SK-N-SH treated with all-trans-retinoic acid at 6 μM for 48 hours (cell line): ENCODE measurements at places on chromosomes 7 and 10.

DNA sequence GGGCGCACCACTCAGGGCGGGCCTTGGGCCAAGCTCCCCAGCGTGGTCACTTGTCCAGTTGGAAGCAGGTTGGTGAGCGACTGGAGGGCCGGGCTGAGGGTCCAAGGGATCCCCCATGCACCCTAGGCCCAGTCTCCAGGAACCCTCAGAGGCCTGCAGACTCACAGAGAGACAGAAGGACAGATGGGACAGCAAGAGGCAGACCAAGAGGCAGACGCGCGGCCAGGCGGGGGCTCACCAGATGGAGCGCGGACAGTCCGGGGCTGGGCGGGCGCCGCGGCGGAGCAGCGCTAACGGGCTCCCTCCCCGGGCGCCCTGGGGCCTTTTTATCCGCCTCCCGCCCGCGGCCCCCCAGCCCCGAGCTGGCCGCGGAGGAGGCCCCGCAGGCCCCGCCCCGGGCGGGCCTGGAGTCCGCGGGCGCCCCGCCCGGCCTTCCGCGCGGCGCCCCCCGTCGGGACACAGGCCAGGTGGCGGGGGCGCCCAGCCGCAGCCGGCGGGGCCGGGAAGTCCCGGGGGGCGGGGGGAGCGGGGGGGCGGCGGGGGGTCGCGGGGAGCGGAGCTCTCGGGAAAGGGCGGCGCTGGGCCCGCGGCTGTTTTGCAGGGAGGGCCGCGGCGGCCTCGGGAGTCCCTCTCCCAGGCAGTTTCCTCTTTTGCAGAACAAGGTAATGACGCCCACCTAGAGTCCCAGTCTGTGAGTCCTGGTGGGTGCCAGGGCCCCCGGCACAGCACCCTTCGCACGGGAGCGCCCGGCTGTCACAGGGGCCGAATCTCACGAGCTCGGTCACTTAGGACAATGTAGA is at the start of gene LOXL4:
Gene LOXL4, minus strand, starts transcription at position 301 of the 800 bp plus-strand sequence. CDS start 5,175 bp downstream, outside the sequence.
- ATAC-seq: peak; percentile 28

DNA sequence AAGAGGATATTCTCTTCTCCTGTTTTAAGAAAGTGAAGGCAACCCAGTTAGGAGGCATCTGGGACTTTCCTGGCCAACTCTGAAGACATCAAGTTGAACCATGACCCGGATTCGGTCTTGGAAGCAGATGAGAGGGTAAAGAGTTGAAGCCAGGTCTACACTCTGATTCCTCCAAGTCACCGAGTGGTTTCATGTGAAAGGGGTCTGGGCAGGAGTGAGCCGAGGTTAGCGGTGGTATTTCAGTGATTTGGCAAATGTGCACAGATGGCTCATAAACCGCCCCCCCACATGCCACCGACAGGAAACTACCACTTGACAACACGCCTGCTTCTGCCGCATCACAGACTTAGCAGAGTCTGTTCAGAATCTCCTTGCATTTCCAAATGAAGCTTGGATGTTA is 11.4 kb upstream of the REPIN1 start:
- no peak for ATAC-seq

DNA sequence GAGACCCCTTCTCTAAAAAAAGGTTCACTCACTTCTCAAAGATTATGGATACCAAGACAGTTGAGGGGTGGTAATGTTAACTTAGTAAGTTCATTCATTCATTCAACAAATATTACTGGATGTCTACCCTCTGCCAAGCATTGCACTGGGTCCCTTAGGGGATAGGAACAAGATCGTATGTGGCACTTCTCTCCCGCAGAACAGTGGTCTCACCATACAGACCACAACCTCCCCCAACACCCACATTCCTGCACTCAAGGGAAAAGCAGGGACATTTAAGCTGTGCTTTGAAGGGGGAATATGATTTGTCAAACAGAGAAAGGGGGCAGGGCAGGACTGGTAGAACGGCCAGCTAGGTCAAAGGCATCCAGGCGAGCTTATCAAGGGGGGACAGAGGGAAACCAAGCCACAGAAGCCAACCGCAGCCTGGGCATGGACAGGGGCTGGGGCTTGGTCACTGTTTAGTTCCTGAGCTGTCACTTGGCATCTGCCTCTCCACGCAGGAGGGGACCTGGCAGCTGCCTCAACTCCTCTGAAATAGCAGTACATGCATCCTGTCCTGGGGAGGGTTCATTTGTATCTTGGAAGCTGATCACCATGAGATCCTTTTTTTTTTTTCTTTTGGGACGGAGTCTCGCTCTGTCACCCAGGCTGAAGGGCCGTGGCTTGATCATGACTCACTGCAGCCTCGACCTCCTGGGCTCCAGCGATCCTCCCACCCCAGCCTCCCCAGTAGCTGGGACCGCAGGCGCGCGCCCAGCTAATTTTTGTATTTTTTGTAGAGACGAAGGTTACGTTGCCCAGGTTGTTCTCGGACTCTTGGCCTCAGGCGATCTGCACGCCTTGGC is 949 bp upstream of the CLIP2 start:
- no peak for ATAC-seq

- no peak for ATAC-seq
Measured at GRCh38 chr10:26527018-26527417, 88.9 kb downstream of the APBB1IP start.

DNA sequence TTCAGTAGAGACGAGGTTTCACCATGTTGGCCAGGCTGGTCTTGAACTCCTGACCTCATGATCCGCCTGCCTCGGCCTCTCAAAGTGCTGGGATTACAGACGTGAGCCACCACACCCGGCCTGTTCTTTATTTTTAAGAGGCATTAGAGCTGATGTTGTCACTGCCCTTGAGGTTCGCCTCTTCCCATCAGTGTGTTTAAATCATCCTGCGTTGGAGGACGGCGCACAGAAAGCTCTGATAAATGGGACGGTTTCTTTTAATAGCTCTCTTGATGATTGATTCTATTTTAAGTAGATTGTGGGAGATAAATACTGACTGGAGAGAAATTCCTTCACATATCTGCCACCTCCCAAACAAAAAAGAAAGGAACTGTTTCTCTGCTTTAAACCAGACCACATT is 29.0 kb downstream of the UPP1 start:
- no peak for ATAC-seq

- no peak for ATAC-seq
Measured at GRCh38 chr7:96400518-96400917, 78.6 kb upstream of the SLC25A13 start.

- no peak for ATAC-seq
Measured at GRCh38 chr10:112335868-112336265, 38.0 kb upstream of the ACSL5 start.

- ATAC-seq: no peak
Measured at GRCh38 chr7:158911145-158911544, 54.8 kb downstream of the DYNC2I1 start.

DNA sequence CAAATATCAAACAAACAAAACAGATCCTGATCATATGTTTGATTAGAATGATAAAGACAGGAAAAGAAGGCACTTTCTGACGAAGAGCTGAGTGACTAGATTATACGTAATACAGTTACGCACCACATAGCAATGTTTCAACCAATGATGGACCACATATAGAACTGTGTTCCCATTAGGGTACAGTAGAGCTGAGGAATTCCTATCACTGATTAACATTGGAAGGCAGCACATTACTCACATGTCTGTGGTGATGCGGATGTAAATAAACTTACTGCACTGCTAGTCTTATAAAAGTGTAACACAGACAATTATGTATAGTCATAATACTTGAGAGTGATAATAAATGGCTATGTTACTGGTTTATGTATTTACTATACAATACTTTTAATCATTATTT is 98.3 kb downstream of the PTN start:
- no peak for ATAC-seq

DNA sequence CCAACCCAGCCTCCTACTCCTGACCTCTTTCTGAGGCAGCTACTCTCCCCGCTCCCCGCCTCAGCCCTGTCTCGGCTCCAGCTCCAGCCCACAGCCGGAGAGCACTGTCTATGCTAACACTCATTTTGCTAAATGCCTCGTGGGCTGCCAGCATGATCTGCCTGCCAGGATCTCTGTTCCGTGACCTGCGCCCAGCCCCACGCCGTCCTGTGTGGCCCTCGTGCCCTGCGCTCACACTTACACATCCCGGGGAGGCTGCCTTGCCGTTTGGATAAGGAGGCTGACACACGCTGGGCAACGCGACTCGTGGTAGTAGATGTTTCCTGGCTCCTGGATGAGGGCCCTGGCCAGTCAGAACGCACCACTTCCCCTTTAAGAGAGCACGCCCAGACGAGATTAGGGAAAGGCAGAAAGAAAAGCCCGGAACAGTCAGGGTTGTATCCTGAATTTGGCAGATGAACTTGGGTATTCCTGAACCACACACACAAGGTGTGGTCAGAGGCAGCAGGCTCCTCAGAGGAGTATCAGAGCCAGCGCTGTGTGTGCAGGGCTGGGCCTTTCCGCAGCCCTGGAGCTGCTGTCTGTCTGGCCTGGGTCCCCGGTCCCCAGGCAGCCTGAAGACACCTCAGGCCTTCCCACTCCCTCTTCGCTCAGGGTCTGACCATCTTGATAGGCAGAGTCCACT is 97.7 kb upstream of the EFCAB10 start:
- no peak for ATAC-seq

DNA sequence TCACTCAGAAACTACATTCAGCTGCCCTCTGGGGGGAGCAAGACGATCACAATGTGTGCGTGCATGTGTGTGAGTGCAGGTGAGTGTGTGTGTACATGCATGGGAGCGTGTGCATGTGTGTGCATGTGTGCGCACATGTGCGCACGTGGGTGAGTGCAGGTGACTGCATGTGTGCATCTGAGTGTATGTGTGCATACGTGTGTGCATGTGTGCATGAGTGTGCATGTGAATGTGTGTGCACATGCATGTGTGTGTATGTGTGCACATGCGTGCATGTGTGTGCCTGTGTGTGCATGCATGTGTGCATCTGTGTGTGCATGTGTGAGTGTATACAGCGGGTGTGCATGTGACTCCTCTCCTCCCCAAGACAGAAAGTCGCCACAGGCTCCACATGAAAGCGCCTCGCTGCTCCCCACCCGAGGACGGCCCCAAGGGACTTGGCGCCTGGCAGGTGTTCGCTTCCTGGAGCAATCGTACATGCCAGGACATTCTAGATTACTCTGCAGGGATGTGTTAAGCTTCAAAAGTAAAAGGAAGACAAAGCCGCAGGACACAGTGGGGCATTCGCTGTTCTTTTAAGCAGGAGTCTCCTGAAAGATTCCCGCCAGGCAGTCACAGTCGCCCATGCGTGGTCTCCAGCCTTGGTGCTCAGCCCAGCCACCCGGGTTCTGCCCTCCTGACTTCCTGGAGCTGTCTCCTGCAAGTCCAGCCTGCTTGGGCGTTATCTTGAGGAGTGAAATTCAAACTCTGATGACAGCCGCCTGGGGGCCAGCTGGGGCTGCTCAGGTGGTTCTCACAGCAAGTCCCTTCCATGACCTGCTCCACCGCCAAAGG is 42.0 kb upstream of the ADGRA1 start:
- ATAC-seq: no peak

GRCh38 chr7:9505516-9505915 is 1072.1 kb downstream of the NXPH1 start:
- no peak for ATAC-seq

GRCh38 chr10:74150204-74150989 is at the start of gene AP3M1:
Gene AP3M1, minus strand, starts transcription at chr10:74150828. Its CDS starts 12,449 bp downstream, at chr10:74138379.
- peak; percentile 69 for ATAC-seq

DNA sequence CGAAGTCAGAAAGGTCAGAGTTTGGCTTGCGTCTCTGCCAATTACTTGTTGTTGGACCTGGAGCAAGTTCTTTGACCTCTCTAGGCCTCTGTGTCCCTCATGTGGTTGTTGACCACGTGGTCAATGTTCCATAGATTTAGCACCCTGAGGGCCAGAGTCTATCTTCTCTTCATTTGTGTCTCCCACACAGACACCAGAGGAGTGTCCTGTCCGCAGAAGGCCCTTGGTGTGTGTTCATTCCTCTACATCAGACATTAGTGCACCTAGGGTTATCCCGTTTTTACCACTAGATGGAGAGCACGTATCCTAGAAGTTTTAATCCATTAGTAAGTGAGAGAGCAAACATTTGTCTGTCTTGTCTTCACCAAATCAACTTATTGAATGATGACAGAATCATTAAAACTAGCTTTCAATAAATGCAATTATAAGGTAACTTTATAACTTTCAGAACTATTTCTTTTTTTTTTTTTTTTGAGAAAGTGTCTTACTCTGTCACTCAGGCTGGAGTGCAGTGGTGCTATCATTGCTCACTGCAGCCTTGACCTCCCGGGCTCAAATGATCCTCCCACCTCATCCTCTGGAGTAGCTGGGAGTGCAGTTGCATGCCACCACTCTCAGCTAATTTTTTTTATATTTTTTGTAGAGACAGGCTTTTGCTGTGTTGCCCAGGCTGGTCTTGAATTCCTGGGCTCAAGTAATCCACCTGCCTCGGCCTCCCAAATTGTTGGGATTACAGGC is 122.5 kb upstream of the ANKRD1 start:
- peak; percentile 97 for ATAC-seq

DNA sequence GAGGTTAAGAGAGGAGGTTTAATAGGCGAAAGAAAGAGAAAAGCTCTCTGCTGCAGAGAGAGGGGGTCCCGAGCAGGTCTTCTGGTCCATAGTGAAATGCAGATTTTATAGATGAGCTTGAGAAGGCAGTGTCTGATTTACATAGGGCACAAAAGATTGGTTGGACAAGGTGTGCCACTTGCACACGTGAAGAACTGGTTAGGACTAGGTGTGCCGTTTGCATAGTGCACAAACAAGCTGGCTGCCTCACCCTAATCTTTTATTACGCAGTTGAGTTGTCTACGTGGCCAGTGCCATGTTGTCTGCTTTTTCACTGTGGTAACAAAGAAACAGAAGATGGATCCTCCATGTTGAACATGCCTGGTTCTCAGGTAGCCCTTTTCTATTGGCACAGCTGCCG is 82.6 kb downstream of the AMPH start:
- no peak for ATAC-seq

- no peak for ATAC-seq
Measured at GRCh38 chr10:98472196-98472595, 25.5 kb upstream of the HPS1 start.

DNA sequence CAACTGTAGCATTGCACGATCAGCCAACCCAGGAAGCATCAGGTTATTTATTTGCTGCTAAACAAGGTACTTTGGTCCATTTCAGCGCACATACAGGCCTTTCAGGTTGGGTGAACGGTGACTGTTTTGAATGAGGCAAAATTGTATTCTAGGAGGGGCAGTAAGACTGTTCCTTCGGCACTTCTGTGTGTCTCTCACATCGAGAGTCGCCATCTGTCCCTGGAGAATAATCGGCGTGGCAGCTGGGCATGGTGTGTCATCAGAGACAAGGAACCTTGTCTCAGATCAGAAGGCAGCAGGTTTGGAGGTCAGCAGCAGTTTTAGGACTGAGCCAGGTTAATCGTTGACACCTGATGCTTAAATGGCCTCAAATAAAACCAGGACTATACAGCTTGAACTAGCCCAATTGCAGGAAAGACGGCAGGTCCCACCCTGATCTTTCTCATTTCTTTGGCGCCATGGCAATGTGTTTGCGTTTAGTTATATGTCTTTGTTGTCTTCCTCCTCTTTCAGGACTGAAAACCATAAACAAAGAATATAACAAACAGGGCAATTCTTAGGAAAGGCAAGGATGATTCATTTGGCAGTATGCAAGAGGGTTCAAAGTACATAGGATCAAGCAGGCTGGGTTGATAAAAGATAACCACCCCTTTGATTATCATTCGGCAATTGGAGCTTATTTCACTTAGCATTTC is 92.0 kb upstream of the PRR15 start:
- ATAC-seq: no peak

GRCh38 chr7:21965291-21965690 is 19.6 kb upstream of the CDCA7L start:
- ATAC-seq: no peak; the same call in 2 of the 3 replicates
